HTR-8/SVneo (cell line): ENCODE measurements at places on chromosomes 13 and 19.

DNA sequence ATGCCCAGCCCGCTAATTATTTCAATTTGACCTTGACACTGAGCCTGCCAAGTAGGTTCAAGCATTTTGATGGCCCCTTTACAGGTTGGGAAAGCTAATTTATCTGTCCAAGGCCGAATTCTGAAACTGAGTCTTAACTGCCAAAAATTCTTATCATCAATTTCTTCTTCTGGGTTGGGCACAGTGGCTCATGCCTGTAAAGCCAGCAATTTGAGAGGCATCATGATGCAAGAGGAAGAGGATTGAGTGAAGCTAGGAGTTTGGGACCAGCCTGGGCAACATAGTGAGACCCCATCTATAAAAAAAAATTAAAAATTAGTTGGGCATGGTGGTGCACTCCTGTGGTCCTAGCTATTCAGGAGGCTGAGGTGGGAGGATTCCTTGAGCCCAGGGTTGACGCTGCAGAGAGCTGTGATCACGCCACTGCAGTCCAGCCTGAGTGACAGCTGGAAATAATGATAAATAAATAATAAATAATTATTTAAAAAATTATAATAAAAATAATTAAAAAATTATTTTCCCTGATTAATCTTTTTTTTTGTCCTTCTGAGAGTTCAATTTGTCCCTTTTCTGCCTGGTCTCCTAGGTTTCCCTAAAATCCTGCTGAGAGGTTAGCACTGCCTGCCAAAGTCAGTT, 1.3 kb upstream of the LDLR start:
- DNase-seq = no peak

GRCh38 chr13:108785844-108786243, 156.4 kb downstream of the MYO16 start:
- no peak for DNase-seq

DNA sequence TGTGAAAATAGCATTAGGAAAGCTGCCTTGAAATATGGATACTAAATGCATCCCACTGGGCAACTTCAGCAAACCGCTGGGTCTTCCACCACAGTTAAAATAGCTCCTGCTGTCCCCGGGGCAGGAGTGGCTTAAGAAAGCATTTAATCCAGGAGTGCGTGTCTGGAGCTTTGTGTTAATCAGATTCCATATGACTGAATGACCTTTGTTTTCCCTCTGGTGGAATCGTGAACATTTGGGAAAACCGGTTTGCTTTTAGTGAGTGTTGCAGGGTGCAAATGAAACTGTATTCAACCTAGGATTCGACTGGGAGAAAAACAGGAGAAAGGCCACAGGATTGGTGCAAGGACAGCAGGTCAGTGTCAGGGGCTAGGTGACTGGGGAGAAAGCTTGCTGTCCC, 237.6 kb upstream of the MAB21L1 start:
- no peak for DNase-seq

- no peak for DNase-seq
Observed at GRCh38 chr13:66264971-66265370, 965.2 kb downstream of the PCDH9 start.

- DNase-seq = no peak
Observed at GRCh38 chr19:12606796-12607195, 3.8 kb downstream of the ZNF490 start.

- no peak for DNase-seq
Observed at GRCh38 chr13:44158881-44159632, 214.6 kb upstream of the SERP2 start.

DNA sequence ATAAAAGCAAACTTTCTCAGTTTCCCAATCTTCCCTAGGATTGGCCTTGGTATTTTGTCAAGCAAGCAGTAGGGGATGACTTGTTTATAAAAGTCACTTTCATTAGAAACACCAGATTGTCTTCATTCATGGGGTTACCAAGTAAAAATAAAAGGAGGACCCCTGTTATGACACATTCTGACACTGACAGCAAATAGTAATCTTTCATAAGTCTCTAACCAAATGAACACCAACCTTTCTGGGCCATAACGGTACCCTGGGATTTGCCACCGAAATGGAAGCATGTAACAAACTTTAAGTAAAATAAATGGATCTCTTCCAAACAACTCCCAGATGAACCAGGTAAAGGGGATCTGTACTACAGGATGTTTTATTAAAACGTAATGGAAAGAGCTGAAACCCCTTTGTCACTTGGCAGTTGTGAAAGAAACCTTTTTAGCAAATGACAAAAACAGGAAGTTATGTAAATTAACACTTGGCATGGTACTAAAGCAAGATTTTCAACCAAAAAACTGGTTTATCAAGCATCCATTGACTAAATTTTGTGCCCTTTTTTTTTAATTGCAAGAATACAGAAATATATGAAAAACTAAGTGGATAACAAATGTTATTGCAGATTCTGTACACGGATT, 335.6 kb downstream of the RBM26 start:
- no peak for DNase-seq

GRCh38 chr19:36748431-36749275, 24.0 kb downstream of the ZNF850 start:
- DNase-seq = no peak

- DNase-seq = no peak
Observed at GRCh38 chr13:69300131-69300530, 807.5 kb upstream of the ATXN8OS start.

- DNase-seq = no peak
Observed at GRCh38 chr13:112940236-112940635, 28.8 kb upstream of the MCF2L start.

- DNase-seq = no peak
Observed at GRCh38 chr19:34961775-34962686, 2.0 kb downstream of the ZNF792 start.

GRCh38 chr19:48518207-48518606, 6.6 kb upstream of the LMTK3 start:
- no peak for DNase-seq

- no peak for DNase-seq
Observed at GRCh38 chr13:42967660-42968059, 24.4 kb downstream of the EPSTI1 start.

DNA sequence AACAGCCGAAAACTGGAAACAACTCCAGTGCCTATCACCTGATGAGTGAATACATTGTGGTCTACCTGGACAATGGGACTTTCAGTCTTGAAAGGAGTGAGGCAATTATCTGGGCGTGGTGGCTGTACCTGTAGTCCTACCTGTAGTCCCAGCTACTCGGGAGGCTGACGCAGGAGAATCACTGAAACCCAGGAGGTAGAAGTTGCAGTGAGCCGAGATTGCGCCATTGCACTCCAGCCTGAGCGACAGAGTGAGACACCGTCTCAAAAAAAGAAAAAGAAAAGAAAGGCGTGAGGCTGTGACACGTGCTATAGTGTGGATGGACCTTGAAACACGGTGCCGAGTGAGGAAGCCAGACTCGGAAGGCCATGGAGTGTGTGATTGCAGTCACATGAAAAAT, 4.1 kb upstream of the NTN5 start:
- DNase-seq = no peak

GRCh38 chr19:4224470-4224869, 4.9 kb upstream of the EBI3 start:
- no peak for DNase-seq

GRCh38 chr13:22047082-22047784, 376.4 kb downstream of the FGF9 start:
- no peak for DNase-seq

DNA sequence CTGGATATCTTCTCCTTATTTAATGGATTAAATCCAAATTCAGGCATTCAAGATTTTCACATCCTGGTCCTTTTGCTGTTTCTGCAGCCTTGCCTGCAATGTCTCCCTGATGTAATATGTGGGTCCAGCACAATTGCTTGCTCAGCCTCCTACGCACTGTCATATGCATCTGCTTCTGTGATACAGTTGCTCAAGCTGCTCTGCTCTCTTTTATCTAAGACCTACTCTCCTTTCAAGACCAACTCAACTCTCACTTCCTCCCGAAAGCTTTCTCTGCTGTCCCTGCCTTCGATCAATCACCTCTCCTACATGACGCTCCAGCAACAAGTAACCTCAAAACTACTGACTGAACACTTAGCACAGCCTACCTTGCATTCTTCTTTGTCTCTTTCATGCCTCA, 138.2 kb downstream of the DCLK1 start:
- no peak for DNase-seq

DNA sequence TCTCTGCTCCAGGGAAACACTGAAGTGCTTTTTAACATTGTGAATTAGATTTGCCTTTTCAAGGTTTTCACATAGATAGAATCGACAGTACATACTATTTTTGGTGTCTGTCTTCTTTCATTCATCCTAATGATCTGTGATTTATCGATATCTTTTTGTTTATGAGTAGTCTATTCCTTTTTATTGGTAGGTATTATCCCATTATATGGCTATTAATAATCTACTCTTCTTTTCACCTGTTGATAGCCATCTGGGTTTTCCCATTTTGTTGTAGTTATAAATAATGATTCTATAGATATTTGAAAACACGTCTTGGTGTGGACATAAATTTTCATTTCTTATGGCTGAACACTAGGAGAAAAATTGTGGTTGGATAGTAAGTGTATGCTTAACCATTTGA, 262.6 kb downstream of the MAB21L1 start:
- no peak for DNase-seq

DNA sequence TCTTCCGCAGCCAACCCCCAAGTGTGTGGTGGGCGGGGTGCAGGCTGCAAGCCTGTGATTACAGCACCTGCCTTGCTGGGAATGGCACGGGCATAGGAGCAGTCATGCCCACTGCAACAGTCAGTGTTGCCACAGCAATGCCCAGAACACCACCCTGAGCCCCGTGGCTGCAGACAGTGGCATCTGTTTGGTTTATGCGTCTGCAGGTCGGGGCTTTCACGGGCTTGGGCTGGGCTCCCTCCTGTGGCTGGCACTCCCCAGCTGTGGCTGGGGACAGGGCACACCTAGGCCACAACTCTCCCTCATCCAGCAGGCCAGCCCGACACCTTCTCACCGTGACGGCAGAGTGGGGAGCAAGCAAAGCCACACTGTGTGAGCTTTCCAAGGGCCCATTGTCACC, 115.3 kb upstream of the C1QTNF9B start:
- DNase-seq = no peak

DNA sequence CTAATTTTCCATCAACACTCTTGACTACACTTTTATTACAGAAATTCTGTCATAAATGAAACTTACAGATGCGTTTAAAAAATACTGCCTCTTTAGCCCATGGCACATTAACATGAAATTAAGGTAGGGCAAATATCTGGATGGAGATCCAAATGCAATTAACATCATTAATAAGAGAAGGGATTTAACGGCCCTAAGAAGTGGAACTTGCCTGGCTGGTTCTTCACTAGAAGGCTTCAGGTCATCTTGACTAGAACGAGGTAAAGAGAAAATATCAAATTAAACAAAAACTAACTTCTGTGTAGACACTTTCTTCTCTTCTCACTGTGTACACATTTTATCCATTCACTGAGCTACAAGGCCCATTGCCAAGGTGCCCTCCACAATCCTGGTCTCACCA, 1093.4 kb downstream of the EFNB2 start:
- no peak for DNase-seq

DNA sequence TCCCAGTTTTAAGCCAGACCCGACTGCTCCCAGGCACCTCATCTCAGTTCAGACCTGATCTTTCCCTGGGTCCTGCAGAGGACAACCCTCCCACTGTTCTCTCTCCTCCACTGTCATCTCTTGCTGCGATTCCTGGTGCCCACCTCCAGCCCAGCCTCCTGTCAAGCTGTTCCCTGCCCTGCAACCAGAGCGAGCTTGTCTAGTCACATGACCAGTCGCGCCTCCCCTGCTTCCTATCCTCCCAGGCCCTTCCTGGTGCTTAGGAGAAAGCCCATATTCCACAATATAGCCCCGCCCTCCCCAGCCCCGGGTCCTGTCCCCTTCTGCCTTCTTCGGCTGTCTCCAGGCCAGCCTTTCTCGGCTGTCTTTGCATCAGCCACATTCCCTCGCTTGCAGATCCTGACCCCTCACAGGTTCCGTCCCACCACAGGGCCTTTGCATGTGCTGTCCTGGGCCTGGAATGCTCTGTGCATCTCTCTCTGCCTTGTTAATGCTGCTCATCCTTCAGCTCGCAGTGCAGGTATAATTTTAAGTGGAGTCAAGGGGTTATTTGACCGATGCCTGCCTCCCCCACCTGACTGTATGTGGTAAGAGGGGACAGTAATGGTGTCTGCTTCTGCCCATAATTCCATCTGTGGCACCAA, 88.8 kb downstream of the IER2 start:
- no peak for DNase-seq

- no peak for DNase-seq
Observed at GRCh38 chr13:53143757-53144339, 115.2 kb downstream of the OLFM4 start.

GRCh38 chr13:104553186-104553585, 1487.0 kb upstream of the SLC10A2 start:
- DNase-seq = no peak

GRCh38 chr13:99658261-99658991, 157.2 kb downstream of the TM9SF2 start:
- no peak for DNase-seq

DNA sequence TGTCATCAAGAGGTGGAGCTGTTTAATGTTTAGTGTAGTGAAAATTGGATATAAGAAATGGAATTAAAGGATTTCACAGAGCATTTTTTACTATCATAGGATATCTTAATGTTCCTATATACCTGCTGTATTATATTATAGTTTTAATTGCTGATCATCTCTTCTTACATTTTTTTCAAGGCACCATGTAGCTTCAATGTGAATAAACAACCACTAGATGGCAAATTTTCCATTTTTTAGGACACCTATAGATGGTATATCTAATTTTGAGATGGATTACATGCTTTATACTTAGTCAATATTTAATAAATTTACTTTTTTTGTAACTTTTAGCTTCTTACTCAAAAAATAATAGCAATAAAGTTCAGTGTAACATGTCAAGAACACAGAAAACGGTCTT, 9.0 kb upstream of the ATXN8OS start:
- no peak for DNase-seq

GRCh38 chr13:42964761-42965161, 27.3 kb downstream of the EPSTI1 start:
- no peak for DNase-seq

GRCh38 chr19:47309038-47309437, 623 bp upstream of the C5AR1 start:
- DNase-seq = no peak

DNA sequence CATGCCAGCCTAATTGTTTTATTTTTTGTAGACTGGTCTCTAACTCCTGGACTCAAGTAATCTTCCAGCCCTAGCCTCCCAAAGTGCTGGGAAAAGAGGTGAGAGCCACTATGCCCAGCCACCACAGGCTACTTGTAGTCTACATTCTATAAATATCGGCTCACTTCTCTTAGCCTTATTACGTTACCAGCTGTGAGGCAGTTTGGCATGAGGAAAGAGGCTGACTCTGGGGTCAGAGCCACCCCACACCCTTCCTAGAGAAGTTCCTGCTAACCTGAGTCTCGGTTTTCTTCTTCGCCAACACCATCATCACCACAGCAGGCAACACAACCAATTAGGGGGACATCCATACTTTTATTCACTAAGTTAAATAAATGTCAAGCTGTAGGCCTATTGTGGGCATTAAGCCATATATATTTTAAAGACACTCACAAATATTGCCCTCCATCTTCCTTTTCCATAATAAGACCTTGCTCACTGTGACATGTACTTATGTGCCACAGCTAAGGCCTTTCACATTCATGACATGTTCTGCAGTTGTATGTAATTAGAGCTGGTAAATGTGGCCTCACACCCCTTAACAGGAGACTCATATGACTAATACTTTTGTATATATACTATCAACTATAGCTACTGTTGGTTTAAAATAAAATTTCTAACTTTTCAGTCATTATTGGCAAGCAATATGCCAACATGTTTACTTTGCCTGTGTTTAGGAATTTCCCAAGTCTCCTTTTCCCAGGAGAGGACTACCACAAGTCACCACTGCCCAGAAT, 5.7 kb downstream of the SLC25A30 start:
- DNase-seq = no peak

- no peak for DNase-seq
Observed at GRCh38 chr13:100880166-100880565, 205.6 kb upstream of the TMTC4 start.
